Activated naive CD4-positive, alpha-beta T cell treated with anti-CD3 and anti-CD28 coated beads, Interleukin-2, amount 50 U/mL, for 16 hours (primary cell): ENCODE measurements at places on chromosomes 13 and 19.
A peak's percentile ranks its signal among the peaks of the same experiment; 100 is the strongest.

- no peak for DNase-seq
These were observed 504.2 kb downstream of the GPC6 start for GRCh38 chr13:93730780-93731179.

GRCh38 chr19:45553464-45553863 is 31.1 kb downstream of the OPA3 start:
- no peak for DNase-seq

DNA sequence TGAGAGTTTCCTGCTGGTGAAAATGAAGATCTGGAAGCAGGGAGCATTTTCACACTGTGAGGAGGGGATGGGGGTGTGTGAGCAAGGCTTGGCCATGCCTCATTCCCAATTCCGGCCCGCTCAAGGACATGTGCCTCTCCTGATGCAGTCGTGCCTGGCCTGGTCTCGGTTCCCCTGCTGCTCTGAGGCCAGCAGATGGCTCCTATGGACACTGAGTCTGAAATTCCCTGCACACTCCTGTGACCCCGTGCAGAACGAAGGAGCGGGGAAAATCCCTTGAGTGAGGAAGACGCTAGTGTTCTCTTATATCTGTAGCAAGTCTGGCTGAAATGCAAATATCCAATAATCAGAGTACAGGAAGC is 363 bp upstream of the ZNF763 start:
- DNase-seq: peak; percentile 11

DNA sequence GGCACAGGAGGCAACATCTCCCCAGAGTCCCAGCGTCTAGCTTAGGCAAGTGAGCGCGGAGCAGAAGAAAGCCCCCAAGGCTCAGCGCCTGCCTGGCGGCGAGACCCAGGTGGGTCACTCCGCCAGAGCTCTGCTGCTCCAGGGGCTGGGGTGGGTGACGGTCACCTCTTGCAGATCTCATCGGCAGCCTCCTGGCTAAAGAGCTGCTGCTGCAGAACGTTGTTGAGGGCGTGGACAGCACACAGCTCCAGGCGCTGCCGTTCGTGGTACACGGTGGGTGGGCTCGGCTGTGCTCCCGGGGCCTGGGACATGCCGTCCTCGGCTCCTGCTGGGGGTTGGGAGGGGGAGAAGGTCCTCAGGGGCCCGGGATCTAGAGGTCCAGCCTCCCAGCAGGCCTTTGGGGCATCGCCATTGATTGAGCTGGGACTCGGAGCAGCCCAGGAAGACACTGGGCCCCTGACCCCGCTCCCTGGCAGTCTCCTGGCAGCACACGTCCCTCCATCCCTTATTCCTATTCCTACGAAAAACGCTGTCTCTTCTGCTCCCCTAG is 795 bp downstream of the JOSD2 start:
- DNase-seq: no peak

DNA sequence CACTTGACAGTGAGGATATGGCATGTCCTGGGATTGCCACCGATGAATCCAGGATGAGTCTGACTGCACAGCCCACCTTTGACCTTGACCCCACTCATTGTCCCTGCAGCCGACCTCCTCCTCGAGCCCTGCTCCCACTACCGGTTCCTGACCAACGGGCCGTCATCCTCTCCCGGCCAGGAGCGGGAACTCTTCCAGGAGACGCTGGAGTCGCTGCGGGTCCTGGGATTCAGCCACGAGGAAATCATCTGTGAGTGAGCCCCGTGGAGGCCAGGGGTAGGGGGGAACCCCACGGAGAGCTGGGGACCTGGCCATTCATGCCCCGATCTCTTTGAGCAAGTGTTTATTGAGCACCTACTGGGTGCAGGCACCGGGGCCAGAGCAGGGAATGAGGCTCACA is 28.4 kb downstream of the MYH14 start:
- DNase-seq: no peak

DNA sequence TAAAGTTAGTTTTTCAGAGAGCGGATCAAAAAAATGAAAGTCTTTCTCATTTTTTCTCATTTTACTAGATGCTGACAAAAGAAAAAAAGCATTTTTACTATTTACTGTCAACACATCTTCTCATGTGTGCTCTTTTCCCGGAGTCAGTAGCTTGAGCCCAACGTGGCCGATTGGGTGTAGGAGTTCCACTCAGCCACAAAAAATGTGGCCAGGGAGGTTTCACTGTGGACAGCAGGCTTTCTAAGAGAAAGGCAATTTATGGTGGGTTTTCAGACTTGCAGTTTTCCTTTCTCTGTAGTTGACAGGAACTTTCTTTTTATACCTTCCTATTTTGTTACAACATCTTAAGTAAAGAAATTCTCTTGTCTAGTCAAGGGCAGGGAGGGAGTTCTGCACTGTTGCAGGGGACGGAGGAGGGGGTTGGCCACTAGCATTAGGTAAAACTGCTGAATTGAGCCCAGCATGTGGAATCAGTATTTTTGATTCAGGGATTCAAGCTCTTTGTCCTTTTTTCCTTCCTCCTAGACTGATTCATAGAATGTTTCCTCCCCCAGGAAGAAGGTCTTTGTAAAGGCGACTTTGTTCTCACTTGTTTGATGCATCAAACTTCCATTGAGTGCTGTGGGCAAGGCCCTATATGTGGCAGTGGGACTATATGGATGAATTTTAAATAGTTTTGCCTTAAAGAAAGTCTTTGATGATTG is 123.1 kb downstream of the B3GLCT start:
- no peak for DNase-seq

GRCh38 chr19:38875656-38876395 is 2.2 kb downstream of the RINL start:
- DNase-seq: no peak

- no peak for DNase-seq
These were observed 231.2 kb downstream of the FGF9 start for GRCh38 chr13:21901811-21902708.

- DNase-seq: no peak
These were observed 49.8 kb upstream of the SLC7A9 start for GRCh38 chr19:32919365-32919764.

DNA sequence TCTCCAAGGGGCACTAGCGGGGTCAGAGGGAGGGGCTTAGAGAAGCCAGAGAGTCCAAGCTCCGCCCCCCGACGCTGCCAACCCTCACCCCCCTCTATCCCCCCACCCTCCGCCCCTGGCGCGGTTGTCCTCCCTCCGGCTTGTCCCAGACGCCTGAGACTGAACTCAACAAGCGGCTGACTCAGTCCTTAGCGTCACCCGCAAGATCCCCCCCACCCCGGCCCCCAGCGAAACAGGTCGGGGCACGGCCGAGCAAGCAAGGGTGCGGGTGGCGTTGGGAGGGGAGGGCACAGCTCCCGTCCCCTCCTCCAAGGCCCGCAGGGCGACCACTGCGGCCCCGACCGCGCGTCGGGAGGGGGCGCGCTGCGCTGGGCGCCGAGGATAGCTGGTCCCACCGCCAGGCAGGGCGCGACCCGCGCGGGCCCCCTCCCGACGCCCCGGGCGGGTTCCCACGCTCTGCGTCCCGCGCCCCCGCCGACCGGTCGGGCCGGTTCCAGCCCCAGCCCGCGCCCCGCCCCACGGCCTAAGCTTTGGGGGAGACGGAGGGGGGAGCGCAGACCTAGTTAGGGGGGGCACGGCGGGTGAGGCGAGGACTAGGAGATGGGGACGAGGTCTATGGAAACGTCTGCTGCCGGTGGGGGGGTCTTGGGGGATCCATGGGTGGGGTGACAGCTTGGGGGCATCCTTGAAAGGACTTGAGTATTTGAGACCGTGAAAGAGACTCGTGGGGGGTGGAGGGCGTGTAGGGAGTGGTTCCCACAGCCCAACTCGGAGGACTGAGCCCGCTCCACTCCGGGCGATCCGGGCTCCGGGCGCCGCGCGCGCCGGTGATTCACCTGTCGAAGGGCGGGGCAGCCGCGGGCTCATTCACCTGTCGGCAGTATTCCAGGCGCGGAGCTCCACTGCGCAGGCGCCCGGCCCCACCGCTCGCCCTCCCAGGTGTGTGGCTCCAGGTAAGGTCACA is 5.1 kb downstream of the NOTCH3 start:
- peak; percentile 37 for DNase-seq

- no peak for DNase-seq
These were observed 44.9 kb downstream of the RYR1 start for GRCh38 chr19:38478273-38478971.

DNA sequence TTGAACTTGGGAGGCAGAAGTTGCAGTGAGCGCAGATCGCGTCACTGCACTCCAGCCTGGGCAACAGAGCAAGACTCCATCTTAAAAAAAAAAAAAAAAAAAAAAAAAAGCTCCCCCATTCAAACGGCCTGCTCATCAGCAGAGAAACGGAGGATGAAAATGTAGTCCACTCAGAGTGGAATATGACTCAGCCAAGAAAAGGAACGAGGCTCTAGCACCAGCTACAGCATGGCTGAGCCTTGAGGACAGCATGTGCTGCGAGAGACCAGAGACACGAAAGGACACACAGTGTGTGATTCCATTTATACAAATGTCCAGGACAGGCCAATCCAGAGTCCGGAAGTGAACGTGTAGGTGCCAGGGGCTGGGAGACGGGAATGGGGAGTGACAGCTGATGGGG is 18.1 kb upstream of the MIER2 start:
- DNase-seq: no peak

DNA sequence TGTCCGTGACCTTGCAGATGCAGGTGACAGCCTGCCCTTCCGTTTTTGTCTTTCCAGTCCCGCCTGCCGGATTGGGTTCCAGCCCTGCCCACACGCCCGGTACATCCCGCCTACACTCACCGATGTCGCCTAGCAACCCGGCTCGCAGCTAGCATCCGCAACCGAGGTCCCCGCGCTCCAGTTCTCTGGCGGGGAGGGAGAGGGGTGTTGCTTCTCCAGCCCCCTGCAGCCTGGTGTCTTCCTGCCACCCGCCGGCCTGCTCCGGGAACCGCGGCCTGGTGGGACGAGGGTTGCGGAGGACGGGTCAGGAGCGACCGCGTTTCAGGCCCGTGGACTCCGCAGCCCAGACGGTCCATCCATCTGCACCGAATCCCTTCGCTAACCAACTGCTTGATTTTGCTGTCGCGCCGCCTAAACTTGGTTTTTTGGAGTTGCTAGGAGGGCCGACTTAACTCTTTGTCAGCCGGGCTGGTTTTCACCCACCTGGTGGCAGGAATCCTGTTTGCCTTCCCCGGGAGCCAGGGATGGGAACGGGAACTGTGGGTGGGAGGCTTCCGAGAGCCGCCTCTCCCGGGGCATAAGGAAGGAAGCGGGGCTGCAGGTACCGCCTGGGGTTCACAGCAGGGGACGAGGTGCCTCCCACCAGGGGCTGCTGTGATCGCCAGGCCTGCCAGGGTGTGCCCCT is 15.4 kb upstream of the MATK start:
- peak; percentile 55 for DNase-seq

DNA sequence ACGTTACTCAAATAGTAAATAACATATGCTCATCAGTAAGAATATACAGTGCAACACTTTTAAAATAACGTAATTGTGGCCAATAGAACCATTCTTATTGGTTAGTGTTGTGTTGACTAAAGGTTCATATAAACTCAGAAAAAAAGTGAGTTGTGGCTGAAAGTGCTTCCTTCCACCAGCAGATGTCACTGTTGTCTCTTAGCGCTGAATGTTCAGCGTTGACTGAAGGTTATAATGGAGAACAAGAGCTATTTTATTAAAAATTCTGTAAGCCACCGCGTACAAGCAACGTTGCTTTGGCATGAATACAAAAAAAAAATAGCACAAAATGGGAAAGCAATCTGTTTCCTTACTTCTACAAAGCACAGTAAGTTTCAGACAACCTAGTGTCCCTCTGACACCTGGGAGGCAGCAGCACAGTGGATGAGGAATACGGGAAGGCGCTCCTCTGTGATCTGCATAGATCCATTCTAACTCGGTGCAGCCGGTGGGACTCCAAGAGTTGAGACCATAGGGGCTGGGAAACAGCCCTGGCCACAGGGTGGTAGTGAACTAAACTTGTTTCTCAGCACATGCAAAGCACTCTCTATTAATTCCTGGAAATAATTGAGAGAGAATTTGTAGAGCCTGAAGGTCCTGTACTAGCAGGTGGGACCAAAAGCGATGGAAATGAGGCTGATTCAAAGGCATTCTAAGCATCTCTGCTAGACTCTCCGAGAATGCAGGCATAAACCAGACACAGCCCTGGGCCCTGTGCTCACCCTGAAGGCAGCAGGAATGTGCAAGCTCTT is 23.9 kb upstream of the OXGR1 start:
- no peak for DNase-seq

DNA sequence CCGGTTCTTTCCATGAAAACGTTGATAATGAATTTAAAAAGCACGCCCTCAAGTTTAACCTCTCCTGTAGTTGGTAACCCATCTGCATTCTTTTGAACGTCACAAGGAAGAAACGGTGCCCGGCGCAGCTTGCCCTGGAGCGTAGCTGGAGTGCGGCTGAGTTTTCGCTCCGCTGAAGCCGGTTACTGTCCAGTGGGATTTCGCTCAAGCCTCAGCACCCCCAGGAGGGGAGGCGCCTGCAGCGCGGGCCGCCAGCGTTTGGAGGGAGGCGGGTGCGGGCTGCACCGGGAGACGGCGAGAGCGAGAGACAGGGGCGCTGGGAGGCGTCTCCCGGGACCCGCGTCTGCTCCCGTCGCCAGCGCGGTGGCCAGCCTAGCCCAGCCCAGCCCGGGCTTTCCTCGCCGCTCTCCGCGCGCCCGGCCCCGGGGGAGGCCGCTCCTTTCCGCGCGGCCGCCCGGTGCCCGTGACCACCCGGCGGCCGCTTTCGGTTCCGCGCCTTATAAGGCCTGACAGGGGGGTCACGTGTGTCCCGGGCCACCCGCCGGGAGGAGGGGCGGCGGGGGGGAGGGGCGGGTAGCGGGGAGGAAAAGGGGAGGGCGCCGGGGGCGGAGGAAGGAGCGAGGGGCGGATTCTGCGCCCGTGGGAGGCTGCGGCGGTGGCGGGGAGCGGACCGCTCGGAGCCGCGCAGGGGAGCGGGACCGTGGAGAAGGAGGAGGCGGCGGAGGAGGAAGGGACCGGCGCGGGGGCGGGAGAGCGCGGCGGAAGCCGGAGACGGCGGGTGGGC is 8.3 kb upstream of the DGKH start:
- peak; percentile 85 for DNase-seq

GRCh38 chr13:43626994-43627393 is 159.8 kb downstream of the ENOX1 start:
- DNase-seq: no peak

DNA sequence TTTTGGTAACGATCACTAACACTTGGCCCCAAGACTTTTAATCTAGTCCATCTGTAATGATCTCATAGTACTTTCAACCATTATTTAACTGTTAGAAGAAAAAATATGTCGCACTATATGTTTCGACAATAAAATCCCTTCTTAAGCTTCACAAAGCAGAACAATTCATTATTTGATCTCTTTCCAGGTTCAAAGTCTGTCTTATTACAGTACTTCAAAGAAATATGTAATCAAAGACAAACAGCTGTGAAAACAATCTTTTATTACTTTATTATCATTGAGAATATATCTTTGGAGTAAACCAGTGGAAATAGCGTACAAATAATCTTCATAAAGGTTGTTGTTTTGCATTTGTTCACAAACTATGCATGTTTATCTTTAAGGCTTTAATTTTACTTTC is 93.5 kb downstream of the DACH1 start:
- DNase-seq: no peak

GRCh38 chr13:23322353-23323336 is 110.9 kb downstream of the SACS start:
- no peak for DNase-seq

- DNase-seq: no peak
These were observed 438.5 kb downstream of the ZNF536 start for GRCh38 chr19:30810726-30811125.

- DNase-seq: no peak
These were observed 32.0 kb downstream of the MPHOSPH8 start for GRCh38 chr13:19665427-19665859.

- DNase-seq: no peak
These were observed 166.1 kb downstream of the ITGBL1 start for GRCh38 chr13:101618440-101619187.

GRCh38 chr19:18191640-18192062 is 1.4 kb upstream of the MPV17L2 start:
- no peak for DNase-seq
